ENCODE measurements at places on chromosomes 7 and 10.

DNA sequence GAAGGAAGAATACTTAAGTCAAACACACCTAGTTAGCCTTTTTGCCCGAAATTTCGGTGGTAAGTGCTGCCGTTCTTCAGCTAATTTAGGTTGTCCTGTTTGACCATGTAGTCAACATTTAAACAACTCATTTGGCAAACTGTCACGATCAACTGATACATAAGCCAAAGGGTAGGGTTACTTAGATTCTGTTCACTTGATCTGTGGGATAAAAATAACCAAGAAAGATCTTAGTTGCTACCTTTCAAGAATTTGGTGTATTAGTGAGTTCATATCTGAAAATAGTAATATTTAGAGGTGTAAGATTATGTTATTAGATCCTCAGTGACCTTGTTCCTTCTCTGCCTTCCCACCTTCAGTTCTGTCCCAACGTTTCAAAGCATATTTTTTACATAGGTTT, 2.0 kb downstream of the TNKS2 start:
- DNase-seq = no peak

DNA sequence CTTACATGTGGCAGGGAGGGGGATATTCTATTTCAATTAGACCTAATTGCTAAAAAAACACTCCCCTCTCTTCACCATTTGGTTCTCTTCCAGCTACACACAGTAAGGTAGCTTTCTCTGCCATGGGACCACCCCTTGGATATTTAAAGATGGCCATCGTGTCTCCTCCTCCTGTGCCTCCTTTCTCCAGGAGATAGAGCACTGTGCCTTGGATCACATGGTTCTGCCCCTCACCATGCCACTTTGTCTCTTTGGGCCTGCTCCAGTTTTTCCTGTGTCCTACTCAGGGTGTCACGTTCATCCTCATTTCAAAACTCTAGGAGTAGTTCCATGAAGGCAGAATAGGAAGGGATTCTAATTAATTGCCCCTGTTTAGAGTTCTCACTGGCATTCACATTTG, 1060.2 kb downstream of the KCNMA1 start:
- no peak for DNase-seq

DNA sequence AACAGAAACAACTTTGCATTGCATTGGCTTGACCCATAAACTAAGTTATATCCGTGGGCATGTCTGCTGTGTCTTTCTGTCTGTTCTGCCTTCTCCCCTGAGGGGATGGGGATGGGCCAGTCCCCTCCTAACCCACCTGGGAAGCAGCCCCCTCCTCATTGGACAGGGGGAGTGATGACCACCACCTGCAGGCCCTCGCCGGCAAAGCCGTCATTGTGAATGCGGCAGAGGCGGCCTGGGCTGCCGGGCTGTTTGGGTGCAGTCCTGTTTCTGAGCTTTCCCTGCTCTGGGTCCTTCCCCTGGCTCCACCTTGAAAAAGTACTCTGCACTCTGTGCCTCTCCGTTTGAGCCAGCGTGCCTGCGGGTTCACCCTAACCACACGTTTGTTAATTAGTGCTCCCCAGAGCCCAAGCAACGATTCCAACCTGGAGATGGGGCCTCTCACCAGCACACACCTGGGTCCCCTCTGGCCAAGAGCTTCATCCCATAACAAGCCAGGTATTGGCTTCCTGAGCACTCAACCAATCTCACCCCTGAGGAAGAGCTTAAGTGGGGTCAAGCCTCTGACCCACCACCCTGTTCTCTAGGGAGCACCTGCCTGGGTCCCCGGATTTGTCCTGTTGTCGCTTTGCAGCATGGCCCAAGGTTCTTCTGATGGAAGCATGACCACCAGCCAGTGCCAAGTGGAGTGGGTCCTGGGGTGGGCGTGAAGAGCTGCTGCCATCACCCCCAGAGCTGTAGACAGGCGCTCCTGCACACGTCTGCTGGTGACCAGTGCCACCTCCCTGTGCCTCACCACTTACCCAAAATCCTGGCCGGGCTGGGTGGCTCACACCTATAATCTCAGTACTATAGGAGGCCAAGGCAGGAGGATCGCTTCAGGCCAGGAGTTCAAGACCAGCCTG, 39.4 kb upstream of the ZMIZ2 start:
- DNase-seq = no peak

- DNase-seq = no peak
Measured at GRCh38 chr7:74617180-74617744, 40.3 kb upstream of the GTF2I start.

- DNase-seq = no peak
Measured at GRCh38 chr7:49479936-49480544, 293.4 kb upstream of the VWC2 start.

DNA sequence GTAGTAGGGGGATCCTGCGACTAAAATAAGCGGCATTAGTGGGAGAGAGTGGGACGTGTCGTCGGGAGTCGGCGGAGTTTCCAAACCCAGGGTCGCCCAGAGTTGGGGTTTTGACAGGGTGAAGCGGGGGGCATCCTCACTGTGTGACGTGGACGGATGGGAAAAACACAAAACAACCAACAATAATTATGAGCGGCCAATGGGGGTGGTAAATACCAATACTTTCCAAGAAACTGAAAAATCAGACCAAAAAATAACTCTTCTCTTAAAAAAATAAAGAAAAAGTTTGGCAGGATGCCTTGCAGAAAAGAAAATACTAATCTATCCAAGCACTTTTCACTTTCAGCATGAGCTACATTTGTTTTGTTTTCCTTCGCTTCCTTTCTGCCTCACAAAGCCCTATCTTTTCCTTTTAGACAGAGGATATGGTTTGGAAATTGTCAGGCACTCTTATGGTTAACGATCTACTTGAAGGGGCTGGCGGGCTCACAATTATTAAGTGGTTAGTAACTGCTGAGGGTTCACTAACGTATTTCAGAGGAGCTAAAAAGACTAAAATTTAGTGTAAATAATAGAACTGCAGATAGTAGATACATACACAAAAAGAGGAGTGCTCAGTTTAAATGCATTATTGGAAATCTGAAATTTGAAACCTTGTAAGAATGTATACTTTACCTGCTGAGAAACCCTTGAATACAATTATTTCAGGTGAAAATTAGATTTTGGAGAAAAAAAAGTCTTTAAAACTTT, 802 bp upstream of the CDK6 start:
- DNase-seq = no peak

DNA sequence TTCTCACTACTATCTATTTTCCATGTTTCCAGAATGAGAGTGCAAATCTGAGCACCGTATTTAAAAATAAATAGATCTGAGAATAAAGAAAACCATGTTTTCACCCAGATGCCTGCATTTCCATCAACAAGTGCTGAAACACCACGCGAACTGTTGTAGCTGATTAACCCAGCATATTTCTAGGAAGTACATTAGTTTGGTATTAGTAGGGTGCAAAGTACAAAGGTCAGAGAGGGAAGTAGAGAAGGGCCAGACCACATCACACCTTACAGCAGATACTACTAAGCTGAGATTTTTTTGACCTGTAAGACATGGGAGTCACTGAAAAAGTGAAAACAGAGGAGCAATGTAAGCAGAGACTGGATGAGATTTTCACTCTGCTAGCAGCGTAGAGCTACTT, 181.3 kb downstream of the IMMP2L start:
- DNase-seq = no peak

DNA sequence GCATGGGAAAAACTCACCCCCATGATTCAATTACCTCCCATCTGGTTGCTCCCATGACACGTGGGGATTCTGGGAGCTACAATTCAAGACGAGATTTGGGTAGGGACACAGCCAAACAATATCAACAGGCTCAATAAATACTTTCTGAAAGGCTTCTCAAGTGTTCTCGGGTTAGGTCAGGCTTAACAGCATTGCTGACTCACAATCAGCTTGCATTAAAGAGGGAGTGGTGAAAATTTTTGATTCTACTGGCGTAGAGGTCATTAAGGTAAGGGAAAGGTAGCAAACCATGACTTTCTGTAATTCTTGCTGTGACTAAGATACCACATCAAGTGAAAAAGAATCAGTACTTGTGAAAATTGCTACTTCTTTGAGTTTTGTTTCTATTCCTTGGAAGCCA, 126.4 kb downstream of the JCAD start:
- DNase-seq = no peak

DNA sequence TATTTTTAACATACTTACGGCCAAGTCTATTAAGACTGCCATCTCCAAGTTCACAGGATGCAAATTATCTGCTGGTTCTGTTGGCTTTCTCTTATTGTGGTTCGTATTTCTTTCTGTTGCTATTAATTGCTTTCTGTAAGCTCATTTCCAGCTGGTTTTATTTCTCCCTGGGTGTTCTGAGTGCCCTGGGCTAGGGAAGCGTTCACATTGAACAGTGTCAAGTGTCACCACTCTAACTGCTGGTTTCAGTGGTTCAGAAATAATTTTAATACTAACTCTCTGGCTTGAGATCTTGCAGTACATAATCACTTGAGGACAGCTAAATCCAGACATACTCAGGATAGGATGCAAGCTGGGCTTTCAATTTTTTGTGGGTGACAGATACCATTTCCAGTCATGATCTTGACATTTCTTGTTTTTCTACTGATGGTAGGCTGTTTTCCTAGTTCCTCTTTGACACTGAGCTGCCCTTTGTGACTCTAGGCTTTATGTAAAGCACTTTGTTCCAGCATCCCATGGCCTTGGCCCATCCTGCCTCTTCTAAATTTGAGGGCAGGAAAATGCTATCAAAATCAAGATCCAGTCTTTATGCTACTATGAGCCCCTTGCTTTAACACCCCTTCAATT, 117.6 kb downstream of the SNX13 start:
- no peak for DNase-seq

- DNase-seq = no peak
Measured at GRCh38 chr7:15686295-15686956, at the start of gene MEOX2. Gene MEOX2 (minus strand): TSS chr7:15686683. CDS start chr7:15686402, 281 bp downstream.

DNA sequence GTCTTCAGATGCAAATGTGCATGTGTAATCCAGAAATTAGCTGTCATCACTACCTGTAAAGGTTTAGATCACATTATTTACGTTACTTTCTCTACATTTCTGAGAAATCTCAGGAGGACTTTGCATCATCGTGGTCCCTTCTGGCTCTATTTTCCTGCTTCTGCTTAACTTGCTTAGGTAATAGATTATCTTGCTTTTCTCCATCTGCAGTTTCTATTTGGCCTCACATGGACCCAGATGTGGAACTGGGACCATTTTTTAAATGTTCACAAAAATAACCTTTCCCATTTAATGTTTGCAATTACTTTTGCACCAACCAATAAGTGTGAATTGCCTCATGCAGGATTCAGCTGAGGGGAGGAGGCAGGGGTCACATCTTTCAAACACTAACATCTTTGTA, 278.4 kb upstream of the SEMA3C start:
- no peak for DNase-seq

DNA sequence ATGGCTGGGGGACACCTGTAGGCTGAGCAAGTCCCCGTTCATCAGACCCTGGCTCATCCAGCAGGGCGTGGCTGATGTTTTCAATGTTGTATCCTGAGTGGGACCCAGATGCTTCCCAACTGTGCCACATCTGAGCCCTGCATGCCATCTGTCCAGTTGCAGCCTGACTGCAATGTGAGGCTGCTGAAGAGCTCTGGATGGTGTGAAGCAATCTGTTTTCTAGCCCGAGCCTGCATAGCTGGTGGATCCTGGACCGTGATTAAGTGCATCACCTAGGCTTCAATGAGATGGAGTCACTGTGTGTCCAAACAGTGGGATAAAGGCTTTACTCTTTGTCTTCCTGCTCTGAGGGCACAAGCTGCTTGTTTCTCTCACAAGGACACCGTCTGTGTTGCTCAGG, 99.8 kb downstream of the TCF7L2 start:
- no peak for DNase-seq

GRCh38 chr7:102436118-102436517, 2.7 kb downstream of the ORAI2 start:
- DNase-seq = no peak

GRCh38 chr10:84801916-84802315, 473.5 kb downstream of the CCSER2 start:
- no peak for DNase-seq
